ENCODE measurements at places on chromosomes 1 and 21.

- DNase-seq: no peak
Observed at GRCh38 chr1:208944981-208945451, 638.5 kb upstream of the CAMK1G start.

DNA sequence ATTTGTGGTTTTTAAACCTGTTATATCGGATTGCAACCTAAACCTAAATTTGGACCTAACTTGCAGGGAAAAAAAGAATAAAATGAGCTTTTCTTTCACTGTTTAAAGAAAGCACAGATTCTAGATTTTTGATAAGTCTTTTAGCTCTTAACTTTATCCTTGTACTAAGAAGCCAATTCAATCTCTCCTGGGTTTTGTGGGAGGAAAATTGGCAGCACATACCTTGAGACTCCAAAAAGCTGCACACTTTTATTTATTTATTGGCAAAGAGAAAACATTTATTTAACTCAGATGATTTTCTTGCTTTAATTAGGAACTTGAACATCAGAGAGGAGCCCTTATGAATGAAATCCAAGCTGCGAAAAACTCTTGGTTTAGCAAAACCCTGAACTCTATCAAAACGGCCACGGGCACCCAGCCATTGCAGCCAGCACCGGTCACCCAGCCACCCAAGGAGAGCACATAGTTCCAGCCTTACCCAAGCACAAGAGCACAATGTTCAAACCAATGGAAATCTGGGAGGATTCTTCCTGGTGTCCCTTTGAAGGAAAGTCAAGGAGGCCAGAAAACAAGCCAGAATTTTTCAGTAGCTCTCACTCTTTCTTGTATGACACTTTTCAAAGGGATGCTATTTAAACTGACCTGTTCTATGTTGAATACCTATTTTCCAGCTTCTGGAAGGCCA is 10.1 kb upstream of the CACYBP start:
- DNase-seq: no peak

GRCh38 chr1:19124273-19124672 is 85.8 kb downstream of the UBR4 start:
- DNase-seq: no peak

- no peak for DNase-seq
Observed at GRCh38 chr1:119656410-119656955, 8.4 kb upstream of the ZNF697 start.

- no peak for DNase-seq
Observed at GRCh38 chr1:154725865-154726264, 117.9 kb upstream of the ADAR start.

- no peak for DNase-seq
Observed at GRCh38 chr1:102961549-102961948, 146.8 kb downstream of the COL11A1 start.

DNA sequence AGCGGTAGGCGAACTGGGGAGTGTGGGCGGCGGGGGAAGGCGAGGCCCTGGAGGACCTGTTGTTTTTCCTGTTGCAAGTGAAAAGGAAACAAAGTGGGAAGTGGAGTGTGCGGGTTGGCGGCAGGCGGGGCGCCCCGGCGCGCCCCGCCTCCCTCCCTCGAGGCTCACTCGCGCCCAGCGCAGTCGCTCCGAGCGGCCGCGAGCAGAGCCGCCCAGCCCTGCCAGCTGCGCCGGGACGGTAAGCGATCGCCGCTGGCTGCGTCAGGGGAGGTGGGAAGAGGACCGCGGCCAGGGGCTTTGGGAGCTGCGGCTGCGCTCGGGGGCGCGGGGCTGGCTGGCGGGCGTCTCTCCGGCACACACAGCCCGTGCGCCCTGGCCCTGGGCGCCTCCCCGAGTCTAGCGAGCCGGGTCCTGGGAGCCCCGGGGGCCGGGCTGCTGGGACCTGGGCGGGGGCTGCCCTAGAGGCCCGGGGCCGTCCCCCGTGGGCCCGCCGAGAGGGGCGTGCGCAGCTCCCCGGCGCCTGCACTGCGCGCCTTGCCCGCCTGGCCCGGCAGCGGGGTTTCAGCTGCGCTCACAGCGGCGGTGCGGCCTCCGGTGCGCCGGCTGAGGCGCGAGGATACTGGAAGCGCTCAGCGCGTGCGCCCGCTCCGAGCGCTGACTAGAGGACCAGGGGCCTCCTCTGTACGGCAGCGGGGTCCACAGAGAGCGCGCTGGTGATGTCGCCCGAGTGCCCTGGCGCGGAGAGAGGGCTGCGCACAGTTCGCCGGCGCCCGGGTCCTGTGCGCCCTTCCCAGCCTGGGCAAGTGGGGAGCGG is at the start of gene PIK3CD:
PIK3CD (plus strand) TSS at position 167 of the 814 bp plus-strand sequence. CDS start 58,725 bp downstream, outside the sequence.
- DNase-seq: no peak

- DNase-seq: no peak
Observed at GRCh38 chr1:5001466-5001865, 347.1 kb downstream of the AJAP1 start.

- no peak for DNase-seq
Observed at GRCh38 chr1:164708596-164708995, 149.6 kb downstream of the PBX1 start.

DNA sequence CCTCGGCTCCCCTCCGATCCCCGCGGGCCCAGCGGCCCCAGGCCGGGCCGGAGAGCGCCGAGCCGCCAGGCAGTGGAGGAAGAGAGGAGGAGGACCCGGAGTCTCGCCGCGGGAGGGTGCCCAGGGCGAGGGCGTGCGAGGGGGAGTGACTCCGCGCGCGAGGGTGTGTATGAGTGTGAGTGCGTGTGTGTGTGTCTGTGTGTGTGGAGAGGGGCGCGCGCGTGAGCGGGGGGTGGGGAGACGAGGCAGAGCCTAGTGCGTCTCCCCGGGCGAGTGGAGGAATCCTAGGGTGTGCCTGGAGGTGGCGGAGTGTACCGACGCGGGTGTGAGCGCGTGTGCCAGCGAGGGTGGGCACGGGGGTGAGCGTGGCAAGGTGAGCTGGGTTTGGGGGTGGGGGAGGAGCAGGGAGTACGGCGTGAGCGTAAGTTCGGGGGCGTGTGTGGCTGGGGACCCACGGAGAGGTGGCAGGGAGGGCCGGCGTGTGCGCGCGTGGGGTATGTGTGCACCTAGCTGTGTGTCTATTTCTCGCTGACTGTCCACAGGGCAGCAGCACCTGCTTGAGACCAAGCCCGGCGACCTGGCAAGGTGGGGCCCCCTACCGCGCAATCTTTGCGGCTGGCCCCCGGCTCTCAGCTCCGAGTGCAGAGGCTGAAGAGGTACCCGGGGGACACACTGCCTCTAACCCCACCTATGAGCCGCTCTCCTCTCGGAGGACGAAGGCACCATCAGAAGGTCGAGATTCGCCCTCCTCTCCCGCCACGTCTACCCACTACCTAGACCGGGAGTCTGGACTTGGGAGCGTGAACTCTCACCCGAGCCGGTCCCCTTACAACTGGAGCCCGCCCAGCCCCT is 784 bp upstream of the KCND3 start:
- no peak for DNase-seq
